ENCODE measurements at places on chromosomes 7 and 10. TPM values are rescaled to one million over a fixed set of nuclear protein-coding genes. Genes with fewer than 3 reads are reported as not detected.

Gene HOXA10
- total RNA-seq = 0.10 TPM

DNA sequence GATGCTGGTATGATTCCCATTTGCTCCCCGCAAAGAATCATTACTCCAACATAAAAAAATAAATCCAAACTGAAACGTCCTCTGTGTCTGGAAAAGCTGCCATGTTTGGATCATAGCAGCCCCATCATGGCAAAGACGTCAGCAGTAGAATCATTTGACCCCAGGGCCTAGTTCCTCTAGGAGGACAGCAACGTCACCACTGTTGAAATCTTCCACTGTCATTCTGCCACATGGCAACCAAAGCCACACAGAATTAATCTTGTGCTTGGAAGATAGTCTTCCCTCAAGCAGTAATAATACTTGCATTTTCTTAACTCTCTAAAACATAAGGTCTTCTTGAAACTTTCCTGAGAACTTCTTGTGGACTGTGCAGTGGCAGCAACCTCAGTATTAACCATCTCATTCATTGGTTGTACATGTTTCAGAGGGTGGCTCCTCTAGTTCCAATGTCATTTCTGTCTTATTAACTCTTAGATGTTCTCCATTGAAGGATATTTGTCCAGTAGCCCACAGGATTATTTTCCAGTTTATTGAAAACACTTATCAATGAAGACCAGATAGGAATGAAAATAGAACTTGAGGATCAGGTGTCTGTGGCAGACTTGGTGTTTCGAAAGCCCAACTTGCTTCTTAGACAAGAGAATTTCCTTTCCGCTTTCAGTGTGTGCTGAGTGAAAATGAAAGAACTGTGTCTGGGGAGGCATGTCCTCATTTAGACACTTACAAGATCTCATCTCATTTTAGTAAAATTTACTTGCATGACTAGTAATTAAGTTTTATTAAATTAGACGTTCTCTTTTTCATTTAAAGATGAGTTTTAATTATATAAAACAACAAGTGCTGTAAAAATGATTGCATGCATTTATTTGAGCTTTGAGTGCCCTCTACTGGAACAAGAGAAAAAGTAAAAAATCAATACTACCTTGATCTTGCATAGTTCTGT, 28.9 kb upstream of the INHBA start:
- DNase-seq = no peak

- no peak for DNase-seq
Measured at GRCh38 chr10:124728830-124729661, 15.1 kb downstream of the FAM53B start.

Gene LIPK
- total RNA-seq = not detected

DNA sequence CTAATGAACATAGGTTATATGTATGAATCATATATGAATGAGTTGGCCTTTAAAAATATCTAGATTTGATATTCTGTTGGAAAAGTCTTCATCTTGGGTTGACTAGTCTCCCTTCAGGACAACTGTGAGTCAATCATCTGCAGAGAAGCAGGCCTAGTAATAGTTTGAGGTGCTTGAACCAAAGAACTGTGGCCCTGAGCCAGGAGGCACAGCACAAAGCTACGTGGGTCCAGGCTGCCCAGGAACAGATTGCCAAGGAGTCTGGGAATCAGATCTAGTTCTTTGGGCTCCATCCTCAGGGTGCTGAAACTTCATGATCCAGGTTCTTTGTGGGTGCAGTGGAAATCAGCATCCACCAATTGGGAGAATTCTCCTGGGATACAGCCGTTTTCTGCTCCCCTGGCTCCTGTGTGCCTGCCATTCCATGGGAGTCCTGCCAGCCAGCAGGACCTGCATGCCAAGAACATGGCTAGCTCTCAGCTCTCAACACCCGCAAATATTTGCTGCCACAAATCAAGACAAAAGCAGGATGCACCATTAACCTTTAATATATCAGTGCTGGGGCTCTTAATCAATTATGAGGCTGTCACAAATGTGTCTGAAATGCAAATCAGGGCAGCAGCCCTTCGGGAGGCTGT, 709.0 kb downstream of the GRID1 start:
- no peak for DNase-seq

- no peak for DNase-seq
Measured at GRCh38 chr7:104207348-104207730, 474 bp downstream of the ORC5 start.

GRCh38 chr7:132100483-132100882, 475.8 kb downstream of the PLXNA4 start:
- no peak for DNase-seq

DNA sequence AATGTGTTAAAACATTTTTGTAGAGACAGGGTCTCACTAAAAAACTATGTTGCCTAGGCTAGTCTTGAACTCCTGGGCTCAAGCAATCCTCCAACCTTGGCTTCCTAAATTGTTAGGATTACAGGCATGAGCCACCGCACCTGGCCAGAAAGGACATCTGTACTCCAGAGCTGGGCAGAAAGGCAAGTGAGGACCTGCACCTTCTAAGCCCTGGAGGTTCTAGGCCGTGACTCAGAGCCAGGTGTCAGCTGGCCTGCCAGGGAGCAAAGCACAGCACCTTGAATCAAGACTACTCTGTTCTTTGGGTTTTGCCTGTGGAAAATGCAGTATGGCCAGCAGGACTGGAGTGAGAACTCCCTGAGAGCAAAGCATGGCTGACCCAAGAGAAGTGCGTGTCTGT, 396.5 kb downstream of the ADRA2A start:
- no peak for DNase-seq

- DNase-seq = no peak
Measured at GRCh38 chr7:117683430-117684175, 189.6 kb downstream of the CTTNBP2 start.

DNA sequence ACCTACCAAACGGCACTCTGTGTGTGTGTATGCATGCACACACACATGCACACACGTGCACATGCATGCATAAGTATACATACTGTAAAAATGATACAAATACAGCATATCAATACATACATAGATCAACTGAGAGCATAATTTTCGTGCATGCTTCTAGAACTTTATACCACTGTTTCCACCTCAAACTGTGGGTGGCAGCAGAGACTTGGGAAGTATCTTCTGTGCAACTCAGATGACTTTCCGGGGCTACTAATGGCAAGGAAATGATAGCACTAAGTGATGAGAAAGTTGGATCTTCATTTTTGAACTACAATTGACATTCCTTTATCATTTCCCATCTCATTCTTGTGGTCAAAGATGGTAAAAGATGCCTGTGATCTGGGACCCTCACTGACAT, 570.7 kb downstream of the REEP3 start:
- no peak for DNase-seq
